ENCODE measurements at places on chromosomes 11 and 22.

DNA sequence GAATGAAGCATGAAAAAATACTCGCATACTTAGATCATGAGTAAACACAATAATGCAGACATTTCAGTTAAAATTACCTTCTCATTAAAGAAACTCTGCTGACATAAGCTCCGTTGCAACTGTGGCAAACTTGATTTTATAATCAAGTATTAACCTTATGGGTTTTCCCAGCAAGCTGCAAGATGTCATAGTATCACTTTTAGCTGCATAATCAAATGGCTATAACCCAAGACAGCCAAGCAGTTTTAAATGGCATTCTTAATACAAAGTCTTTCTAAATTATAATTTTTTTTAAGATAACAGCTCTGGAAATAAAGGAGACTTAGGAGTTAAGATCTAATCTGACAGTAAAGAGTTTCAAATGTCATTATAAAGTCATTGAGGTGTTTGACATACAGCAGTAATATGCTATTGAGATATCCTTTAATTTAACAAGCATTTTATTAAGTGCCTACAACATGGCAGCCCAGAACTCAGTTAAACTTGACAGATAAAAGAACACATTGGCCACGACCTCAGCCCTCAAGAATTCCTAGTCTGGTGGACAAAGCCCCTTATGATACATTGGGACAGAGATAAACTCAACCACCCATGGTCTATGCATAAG, 163.1 kb upstream of the FAT3 start:
- no peak for DNase-seq

- DNase-seq: no peak
These were observed 79.3 kb downstream of the MICAL2 start for GRCh38 chr11:12189543-12190235.

DNA sequence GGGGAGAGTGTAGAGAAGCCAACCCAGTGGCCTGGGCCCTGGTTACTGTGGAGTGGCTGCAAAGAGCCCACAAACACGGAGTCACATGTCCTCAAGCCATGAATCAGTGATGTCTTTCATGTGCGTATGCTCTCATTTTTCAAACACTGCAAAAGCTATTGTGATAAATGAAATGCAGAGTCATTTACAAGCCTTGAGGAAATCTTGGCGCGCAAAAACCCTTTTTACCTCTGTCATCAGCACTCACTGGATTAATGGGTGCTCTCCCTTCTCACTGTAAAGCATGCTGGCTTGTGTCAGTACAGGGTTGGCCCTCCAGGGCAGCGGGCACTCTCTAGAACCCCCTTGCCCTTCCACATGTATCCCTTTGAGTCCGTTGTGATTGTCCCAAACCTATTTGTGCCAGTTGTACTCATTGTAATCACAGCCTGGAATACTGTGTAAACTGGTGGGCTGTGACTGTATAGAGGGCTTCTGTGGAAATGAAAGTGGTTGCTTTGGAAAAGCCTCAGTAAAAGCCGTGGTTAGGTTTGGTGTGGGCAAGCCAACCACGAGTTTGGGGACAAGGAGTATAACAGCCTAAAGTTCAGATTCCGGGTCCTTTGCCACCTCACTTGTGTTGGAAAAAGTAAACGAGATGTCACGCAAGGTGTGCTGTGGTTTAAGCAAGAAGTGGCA, 10.4 kb downstream of the GNAZ start:
- DNase-seq: no peak

- no peak for DNase-seq
These were observed 51.5 kb downstream of the FAM181B start for GRCh38 chr11:82682003-82682751.

GRCh38 chr11:132728026-132728425, 804.3 kb downstream of the OPCML start:
- no peak for DNase-seq

DNA sequence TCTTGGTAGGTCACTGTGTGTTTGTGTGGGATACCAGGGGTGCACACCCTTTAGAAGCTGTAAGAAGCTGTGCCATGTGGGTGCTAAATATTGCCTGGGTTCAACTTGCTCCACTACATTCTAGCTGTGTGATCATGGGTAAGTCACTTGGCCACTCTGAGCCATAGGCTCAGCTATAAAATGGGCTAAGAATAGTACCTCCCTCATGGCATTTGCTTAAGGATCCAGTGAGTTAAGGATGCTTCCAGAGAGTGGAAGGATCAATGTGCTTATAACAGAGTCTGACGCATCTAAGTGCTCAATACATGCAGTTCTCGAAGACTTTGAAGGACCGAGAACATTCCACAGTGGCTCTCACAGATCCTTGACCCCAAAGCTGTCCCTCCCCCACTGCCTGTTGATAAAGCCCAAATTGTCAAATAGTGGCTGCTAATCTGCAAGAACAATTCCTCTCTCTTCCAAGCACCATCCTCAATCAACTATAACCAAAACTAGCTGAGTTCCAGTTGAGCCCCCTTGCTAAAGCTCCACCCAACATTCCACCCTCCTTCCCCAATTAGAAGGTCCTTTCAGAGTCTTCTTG, 13.2 kb upstream of the TMPRSS6 start:
- no peak for DNase-seq

DNA sequence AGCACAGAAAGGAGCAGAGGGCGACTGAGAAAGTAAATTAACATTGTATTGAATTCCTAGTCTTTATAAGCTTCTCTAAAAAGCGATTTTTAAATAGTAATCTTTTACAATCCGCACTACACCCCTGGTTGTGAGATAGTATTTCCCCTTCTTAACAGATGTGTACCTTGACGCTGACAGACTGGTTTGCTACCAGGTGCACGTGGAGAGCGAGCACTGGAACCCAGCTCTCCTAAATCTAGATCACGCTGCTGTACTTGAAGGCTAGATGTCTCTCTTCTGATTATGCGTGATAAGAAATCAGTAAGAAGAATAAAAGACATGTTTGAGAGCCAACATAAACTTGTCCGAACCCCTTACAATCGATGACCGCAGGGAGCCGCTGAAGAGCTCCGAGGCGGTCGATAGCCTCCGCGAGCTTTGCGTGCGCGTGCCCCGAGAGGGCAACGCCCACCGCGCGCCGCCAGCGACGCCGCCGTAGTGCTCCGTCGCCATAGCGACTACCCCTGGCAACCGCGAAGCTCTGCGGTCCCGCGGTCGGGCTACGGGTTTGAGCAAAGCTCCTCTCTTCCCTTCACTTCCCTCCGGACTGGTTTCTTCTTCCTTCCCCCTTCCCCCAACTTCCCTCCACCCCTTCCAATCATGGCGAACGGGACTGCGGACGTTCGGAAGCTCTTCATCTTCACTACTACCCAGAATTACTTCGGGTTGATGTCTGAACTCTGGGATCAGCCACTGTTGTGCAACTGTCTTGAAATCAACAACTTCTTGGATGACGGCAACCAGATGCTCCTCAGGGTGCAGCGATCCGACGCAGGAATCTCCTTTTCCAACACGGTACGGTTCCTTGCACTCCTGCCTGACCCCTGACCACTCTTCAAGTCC, at the start of gene DYNC2H1:
Gene DYNC2H1, plus strand, starts transcription at position 494 of the 885 bp plus-strand sequence. Its CDS starts 149 bp downstream, at position 643.
- peak; percentile 77 for DNase-seq

DNA sequence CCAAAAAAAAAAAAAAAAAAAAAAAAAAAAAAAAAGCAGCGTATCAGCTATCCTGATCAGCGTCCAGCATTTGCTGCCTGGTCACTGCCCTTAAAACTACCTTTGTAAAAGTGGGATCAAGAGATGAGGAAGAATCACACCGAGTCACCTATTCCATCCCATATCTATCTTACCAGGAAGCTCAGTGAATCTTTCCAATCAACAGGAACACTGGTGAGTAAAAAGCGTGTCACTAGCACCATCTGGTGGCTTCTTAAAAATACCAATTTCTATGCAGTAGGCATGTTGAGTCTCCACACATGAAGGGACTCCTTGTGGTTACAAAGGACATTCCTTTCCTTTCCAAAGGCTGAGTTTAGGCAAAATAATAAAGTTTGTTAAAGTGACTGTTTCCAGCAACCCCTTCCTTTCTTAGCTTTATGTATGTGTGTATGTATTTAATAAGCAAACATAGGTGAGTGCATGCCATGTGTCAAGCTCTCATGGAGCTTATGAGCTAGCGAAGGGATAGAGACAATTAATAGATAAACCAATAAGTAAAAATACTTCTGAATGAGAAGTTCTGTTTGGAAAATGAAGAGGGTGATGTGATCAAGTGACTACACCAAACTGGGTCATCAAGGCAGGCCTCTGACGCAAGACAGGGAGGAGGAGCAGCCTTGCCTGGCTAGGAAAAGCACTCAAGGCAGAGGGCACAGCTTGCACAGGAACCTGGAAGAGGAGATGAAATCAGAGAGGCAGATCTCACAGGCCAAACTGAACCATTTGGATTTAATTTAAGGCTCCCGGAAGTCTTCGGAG, 13.9 kb upstream of the TP53AIP1 start:
- DNase-seq: peak; percentile 11

DNA sequence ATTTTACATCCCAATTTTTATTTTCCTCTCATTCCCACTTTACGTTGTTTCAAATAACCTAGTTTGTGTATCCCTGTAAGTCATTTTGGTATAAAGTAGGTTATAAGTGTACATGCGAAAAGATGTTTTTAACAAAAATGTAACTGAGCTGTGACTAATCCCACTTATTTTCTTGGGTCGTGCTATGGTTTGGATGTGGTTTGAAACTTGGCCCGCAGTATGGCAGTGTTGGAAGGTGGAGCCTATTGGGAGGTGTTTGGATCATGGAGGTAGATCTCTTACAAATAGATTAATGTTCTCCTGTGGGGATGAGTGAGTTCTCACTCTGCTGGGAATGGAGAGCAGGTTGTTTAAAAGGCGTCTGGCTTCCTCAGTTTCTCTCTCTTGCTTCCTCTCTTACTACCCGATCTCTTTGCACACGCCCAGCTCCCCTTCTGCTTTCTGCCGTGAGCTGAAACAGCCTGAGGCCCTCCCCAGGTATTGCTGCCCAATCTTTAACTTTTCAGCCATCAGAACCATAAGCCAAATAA, 7.2 kb downstream of the RPL27A start:
- no peak for DNase-seq

DNA sequence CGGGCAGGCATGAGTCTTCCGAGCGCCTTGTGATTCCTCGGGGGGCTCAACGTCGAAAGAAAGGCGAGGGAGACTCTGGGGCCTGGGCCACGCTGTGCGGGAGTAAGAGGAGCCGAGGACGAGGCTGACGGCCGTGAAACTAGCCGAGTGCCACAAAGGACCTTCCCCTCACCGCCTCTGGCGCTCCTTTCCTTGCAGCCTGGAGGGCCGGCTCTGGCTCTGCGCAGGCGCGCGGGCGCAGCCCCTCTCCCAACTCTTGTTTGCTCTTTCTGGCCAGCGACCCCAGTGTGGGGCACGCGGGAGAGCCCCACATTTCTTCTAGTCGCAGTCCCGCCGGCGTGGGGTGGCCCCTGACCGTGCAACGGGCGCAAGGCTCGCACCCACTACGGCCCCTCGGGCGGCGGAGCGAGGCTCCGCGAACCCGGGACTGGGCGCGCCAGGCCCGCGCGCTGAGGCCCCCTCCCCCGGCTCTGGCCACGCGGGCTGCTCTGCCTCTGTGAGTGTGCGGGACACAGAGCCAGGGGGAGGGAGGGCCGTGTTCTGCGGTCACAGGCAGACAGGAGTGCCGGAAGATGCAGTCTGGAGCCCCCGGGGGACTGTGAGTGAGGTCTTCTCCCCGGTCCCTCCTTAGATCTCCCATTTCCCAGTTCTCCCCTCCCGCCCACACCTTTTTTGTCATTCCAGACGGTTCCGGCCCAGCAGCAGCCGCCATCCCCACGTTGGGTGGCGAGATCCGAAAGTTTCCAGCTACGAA, 1.0 kb upstream of the TOB2 start:
- DNase-seq: peak; percentile 54

DNA sequence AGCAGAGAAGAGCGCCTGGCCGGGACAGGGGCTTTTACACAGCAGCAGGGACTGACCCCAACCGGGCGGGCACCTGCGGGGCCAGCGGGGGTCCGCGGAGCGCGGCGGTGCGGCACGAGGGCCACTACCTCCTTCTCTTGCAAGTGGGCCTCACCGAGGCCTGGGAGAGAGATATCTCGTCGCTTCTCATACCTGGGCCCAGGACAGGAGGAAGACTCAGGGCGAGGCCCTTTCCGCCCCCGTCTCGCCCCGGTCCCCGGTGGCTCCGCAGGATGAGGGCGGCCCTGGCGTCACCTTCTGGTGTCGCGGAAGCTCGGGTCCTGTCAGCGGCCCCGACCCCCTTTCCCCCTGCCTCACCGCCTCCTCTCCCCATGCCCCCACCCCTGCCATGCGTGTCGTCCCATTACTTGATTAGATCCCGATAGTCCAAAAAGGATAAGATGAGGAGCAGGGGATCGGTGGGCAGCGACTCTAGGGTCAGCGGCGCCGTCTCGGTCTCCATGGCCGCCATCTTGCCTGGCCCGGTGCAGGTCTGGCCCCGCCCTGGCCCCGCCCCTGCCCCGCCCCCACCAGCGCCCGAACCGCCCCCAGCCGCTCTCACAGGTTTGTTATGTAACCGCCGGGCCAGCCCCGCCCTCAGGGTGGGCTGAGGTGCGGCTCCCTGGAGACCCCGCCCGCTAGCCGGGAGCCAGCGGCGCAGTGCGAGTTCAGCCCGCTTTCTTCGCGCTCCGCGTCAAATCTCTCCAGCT, at the start of gene FBXO3:
Gene FBXO3, minus strand, starts transcription at position 534 of the 749 bp plus-strand sequence. Its CDS starts 23 bp downstream, at position 511.
- DNase-seq: peak; percentile 69

DNA sequence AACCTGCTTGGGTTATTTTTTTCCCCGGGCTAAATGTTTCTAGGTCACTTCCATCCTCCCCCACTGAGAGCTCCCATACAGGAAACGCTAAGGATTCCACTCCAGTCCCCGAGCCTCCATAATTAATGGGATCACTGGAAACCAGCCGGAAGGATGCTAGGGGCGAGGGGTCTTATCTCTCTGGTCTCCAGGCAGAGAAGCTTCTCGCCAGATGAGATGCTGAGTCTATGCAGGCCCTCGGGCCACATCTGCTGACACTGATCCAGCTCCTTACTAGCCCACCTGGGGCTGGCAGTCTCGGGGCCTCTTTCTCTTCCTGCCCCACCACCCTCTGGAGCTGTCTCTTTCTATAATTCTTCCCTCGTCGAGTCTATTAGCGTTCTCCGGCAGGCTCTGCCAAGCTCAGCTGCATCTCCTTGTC, 125.9 kb upstream of the SYT13 start:
- no peak for DNase-seq

DNA sequence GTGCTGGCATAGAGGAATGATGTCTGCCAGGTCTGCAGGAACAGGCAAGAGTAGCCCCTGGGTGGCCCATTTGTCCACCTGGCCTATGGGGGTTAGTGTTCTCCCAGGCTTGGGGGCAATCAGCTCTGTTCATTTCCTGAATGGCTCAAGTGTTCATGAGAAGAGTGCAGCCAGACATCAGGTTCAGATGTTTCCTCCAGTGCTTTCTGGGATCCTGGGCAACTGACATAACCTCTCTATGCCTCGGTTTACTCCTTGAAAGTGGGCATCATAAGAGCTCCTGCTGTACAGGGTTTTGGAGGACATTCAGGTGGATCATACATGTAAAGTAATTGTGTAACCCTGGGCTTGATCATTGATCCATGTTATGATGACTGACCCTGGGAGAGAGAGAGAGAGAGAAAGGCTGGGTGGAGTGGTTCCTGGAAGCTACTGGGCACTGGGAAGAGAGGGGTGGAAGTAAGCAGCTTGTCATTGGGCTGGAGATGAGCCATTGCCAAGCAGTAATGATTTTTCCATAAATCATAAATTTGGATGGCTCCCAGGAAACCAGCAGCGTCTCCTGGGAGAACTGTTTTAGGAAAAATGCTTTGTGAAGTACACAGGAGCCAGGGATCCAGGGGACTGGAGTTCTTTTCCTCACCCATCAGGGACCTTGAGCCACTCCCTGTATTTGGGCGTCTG, 30.2 kb upstream of the ACCSL start:
- DNase-seq: no peak

Data from stimulated activated CD4-positive, alpha-beta T cell treated with anti-CD3 and anti-CD28 coated beads, Interleukin-4, amount 100 ng/mL, for 48 hours (primary cell).